ENCODE measurements at places on chromosomes 7 and 10.

- DNase-seq = no peak
These were observed 148.1 kb upstream of the GDF10 start for GRCh38 chr10:47151920-47152319.

- no peak for DNase-seq
These were observed 87.1 kb upstream of the TMEM106B start for GRCh38 chr7:12124028-12124427.

DNA sequence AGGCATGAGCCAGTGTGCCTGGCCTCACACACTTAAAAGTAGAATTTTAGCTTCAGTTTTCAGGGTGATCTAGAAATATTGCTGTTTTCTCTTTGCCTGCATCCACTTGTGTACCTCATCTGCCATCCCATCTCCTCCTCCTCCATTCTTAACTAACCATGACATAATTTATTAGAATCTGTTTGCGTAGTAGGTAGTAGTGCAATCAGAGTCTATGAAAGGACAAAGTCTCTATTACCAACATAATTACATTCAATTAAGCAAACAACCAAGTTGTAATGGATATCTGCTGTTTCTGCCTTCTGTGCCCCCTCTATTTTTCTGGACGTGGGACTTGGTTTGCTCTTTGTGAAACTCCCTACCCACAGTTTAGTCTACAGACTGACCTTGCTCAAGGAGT lies 72.9 kb downstream of the CDK14 start:
- no peak for DNase-seq

GRCh38 chr10:117675514-117676055 lies 133.0 kb downstream of the EMX2 start:
- no peak for DNase-seq

DNA sequence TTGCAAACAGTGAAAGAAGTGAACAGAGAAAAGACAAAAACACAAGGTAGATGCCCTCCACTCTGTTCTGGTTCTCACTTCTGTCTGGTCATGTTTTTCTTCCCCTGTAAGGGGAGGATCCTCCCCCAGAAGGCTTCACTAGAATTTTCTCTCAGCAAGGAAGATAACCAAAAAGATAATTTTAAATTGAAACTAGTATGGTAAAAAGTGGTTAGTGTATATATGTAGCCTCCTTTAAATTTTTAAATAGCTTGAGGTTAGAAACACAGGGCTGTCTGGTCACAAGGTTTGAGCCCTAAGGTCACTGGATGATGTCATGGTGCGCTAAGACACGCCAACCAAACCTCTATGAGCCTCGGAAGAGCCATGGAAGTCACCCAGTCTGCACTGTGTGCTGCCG lies 5.6 kb upstream of the PKD1L1 start:
- DNase-seq = no peak

GRCh38 chr7:30921540-30922401 lies 10.1 kb downstream of the AQP1 start:
- no peak for DNase-seq
